Smooth muscle cell of the brain vasculature (primary cell): ENCODE measurements at places on chromosomes 16 and 17.

- DNase-seq, result no peak
Observed at GRCh38 chr16:23186171-23186570, 3.6 kb downstream of the SCNN1G start.

DNA sequence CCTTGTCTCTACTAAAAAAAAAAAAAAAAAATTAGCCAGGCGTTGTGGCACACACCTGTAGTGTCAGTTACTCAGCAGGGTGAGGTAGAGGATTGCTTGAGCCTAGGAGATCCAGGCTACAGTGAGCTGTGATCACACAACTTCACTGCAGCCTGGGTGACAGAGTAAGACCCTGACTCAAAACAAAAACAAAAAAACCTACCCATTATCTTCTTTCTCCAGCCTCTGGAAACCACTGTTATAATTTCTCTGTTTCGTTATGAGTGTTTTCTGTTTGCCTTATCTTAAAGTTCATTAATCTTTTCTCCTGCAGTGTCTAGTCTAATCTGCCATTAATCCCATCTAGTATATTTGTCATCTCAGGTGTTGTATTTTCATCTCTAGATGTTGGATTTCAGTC lies 18.6 kb upstream of the CLTC start:
- DNase-seq, result no peak

- DNase-seq, result no peak
Observed at GRCh38 chr17:65055708-65056638, 567 bp downstream of the GNA13 start.

GRCh38 chr16:69727916-69728270 lies 1.5 kb upstream of the NQO1 start:
- DNase-seq, result no peak

DNA sequence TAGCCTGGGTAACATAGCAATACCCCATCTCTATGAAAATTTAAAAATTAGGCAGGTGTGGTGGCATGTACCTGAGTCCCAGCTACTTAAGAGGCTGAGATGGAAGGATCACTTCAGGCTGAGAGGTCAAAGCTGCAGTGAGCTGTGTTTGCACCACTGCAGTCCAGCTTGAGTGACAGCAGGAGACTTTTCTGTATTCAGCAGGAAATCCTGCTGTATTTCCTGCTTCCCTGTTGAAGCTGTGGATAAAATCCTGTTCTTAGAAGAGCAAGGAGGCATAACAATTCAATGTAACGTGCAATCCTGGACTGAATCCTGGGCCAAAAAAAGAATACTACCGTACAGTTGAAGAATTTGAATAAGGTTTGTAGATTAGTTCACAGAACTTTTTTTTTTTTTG lies 62.2 kb downstream of the FBXL20 start:
- DNase-seq, result no peak

GRCh38 chr16:81883235-81883634 lies 104.1 kb downstream of the PLCG2 start:
- DNase-seq, result no peak

DNA sequence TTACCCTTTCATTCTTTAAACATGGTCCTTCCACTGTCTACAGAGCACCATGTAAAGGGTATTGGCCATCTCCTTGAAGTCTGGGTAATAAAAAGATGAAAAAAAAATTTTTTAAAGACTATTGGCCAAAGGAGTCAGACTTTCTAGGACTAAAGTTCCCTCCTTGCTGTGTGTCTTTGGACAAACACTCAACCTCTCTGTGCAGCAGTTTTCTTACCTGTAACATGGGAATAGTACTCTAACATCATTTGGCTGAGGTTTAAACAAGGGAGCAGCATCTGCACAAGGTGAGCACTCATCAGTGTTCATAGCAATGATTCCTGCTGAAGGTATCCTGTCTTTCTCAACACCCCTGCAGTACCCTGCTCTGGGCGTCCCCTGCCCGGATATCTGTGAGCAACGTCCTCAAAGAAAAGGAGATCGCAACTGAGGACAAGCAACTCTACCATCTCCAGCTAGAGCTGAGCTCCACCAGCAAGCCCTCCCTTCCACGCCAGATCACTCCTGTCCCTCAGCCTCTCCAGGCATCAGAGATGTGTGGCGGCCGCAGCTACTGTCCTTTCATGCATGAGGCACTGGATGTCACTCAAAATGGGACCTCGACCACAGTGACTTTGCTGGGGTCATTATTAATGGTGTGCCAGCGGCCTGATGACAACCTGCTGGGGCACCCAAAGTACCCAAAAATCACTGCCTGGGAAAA lies 29.5 kb upstream of the RPH3AL start:
- no peak for DNase-seq

DNA sequence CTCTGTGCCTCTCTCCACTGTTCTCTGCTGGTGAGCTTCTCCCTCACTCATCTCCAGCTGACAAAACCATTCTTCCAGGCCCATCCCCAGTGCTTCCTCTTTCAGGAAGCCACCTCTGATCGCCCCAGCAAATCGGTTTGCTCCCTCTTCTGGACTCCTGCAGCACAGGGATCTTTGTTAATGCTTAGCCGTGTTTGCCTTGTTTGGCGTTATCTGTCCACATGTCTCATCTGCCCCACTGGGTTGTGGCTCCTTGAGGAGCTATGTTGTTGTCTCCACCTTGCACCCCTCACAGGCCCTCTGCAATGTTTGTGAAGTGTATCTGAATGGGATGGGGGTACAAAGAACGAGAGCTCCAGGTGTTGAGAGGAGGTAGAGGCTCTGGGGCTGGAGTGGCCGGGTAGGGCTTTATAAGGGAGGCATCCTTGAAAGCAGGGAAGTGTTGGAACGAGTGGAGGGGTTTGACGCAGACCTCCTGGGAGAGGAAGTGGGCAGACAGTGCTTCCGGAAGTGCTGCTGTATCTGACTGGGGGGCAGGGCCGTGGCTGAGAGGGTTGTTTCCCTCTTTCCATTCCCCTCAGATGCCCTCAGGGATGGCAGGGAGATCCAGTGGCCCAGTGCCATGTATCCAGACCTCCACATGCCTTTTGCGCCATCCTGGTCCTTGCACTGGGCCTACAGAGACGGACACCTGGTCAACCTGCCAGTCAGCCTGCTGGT lies 27.8 kb downstream of the CASKIN2 start:
- no peak for DNase-seq

GRCh38 chr17:63714550-63715277 lies 14.8 kb upstream of the LIMD2 start:
- DNase-seq, result no peak

GRCh38 chr16:2473999-2474876 lies 689 bp upstream of the TBC1D24 start:
- DNase-seq, result no peak

DNA sequence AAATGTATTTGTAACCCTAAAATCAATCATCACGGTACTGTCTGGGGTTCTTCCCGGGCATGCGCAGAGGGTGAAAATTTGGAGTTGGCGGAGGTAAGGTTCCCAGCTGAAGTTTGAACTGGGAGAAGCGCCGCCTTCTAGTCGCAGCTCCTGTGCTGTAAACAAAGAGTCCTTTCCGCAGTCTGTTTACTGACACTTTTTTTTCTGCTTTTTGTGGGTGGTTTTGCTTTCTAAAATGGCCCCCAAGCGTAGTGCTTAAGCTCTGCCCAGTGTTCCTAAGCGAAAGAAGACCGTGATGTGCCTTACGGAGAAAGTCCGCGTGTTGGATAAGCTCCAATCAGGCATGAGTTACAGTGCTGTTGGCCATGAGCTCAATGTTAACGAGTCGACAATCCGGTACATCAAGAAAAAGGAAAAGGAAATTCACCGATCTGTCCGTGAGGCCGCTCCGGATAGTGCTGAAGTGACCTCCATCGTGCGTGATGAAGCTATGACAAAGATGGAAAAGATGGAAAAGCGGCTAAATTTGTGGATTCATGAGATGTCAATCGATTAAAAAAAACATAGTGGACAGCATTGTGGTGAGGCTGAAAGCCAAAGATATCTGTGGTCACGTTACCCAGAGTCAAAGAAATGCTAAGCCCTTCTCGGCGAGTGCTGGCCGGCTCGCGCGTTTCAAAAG lies 570 bp upstream of the CFDP1 start:
- DNase-seq, result peak; percentile 84

GRCh38 chr16:48001324-48001895 lies 154.4 kb downstream of the ABCC12 start:
- no peak for DNase-seq

- DNase-seq, result no peak
Observed at GRCh38 chr17:28247671-28248555, 71.1 kb upstream of the TMEM97 start.

DNA sequence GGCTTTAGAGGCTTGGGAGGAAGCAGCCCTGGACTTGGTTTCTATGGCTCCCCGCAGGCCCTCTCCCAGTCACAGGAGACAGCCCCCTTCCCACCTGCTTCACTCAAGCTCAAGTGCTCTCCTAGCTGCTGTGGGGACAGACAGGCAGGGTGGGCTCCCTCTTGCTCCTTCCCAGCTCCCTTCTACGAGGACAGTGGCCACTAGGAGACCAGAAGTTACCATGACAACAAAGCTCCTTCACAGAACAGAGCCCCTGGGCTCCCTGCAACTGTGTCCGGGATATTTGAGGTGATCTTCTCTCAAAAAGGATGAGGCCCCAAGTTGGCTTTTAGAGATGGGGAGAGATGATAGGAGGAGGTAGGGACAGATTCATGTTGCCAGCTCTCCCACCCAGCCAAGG lies 116.3 kb downstream of the AMFR start:
- no peak for DNase-seq

DNA sequence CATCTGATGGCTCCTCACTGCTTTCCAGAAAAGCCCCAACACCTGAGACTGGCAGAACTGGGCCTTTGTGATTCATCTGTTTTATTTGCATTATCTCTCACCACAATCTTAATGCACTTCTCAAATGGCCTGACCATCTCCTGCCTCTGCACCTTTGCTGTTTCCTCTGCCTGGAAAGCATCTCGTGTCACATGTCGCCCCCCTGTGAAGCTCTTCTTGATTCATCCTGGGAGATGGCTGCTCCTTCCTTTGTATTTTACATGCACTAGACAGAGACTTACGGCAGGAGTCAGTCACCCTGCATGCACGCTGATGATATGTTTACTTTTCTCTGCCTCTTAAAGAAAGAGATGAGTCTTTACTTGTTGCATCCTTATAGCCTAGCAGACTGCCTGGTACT lies 30.0 kb downstream of the HNF1B start:
- DNase-seq, result no peak

- DNase-seq, result no peak
Observed at GRCh38 chr17:9408868-9409829, 166.5 kb downstream of the STX8 start.

DNA sequence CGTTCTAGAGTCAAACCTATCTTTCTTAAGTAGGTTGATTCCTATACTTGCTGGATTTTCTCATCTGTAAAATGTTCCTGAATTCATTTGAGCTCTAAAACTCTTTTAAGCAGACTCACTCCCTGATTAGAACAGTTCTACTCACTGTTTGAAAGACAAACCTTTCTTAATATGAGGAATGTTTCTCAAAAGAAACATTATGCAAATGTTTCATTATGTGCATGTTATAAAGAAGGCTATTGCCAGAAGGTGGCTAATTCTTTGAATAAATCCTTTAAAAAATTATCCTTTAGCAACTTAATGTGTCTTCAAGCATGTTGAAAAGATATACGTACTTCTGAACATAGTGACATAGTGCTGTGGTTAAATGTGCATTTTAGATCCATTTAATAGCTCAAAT lies 124.1 kb downstream of the CDH11 start:
- DNase-seq, result no peak

DNA sequence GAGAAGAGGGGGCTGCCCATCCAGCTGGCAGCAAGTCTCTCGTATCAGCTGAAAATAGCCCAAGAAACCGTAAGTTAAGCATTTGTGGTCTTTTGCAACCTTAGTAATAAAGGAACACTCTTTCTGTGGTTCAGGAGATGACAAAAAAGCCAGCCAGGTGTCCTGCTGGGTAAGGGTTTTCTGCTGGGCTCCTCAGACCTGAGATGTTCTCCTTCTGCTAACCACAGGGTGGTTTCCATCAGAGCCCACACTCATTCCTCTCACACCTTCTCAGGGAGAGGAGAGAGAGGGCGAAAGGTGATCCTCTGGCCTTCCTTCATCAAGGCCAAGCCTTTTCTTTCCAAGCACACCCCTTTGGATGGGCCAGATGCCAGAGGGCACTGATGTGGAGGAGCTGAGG lies 70.7 kb downstream of the TEX14 start:
- DNase-seq, result no peak
